ENCODE measurements at places on chromosomes 12 and 14. TPM values are rescaled to one million over a fixed set of nuclear protein-coding genes. Genes with fewer than 3 reads are reported as not detected.

Gene RTL1
- total RNA-seq = not detected

Gene PCED1B
- 4.8 TPM for total RNA-seq

Gene CHURC1
- 58.7 TPM for total RNA-seq

DNA sequence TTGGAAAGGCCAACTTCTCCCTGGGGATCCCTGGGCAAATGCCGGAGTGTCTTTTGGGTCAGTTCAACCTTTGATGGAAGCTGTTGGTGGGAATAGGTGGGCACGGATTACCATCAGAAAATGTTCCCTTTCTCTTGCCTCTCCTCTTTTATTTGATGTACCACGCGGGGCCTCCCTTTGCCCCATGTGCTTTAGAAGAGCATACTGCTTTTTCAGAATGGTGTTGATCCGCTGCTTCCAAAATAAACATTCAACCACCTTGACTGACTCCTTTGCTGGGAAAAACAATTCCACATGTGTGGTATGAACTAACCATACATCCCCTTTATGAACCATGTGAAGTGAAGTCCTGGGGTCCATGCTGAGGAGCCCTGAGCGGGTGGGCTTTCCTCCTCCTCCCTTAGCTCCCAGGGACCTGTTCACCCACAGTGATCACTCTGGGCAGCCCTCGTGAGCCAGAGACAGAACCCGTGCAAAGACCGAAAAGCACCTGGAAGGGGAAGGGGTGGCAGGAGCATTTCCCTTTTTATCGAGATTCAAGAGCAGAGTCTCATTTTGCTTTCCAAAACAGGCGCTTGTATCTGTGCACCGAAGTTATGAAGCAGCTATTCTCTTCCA lies 44.2 kb upstream of the PRMT8 start:
- no peaks in the 10 kb centered on the region for H3K4me1 ChIP-seq
- no peaks in the 10 kb centered on the region for H3K36me3 ChIP-seq
- no peak overlapping the region for H3K27ac ChIP-seq
- H3K27me3 ChIP-seq = peaks cover 10% of the 10 kb centered on the region
- no peak overlapping the region for H3K4me3 ChIP-seq
- no peak for DNase-seq

- DNase-seq = no peak
- no peaks in the 10 kb centered on the region for H3K27me3 ChIP-seq
- no peaks in the 10 kb centered on the region for H3K4me1 ChIP-seq
- H3K27ac ChIP-seq = no peak overlapping the region
Observed at GRCh38 chr12:12983420-12984035, 16.5 kb downstream of the HEBP1 start.

- H3K27me3 ChIP-seq = no peaks in the 10 kb centered on the region
- DNase-seq = no peak
- H3K27ac ChIP-seq = no peak overlapping the region
- no peak overlapping the region for H3K4me3 ChIP-seq
- no peaks in the 10 kb centered on the region for H3K36me3 ChIP-seq
Observed at GRCh38 chr12:72888693-72889092, 616.5 kb downstream of the TRHDE start.

DNA sequence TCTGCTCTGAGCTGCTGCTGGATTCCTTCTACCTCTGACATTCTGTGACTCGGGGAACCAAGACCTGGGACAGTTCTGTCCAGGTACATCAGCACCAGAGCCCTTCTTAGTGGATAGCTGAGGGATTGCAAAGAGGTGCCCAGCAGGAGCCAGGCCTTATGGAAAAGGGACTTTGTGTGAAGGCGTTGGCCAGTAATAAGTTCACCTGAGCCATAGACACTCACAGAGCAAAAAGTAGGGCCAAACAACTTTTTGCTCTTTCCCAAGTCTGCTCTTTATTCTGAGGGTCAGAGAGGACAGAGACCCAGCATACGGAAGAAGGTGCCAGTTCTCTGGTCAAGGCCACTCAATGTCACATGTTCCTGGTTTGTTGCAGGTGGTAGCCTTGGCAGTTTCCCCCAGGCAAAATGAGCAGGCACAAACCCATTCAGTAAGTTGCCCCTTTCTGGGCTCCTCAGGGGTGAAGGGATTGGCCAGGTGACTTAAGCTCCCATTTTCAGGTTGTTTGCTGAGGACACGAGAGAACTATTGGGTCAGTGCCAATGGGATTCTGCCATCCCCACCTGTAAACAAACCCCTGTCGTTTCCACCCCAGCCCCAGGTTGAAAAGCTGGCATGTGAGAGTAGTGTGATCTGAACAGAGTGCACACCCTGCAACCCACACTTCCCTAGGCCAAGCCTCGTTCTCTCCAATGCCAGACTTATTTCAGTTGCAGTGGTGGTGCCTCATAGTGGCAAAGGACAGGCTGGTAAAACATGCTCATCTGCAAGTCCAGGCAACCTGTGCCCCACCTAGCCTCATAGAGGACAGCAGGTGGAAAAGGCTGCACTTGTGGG lies 150.3 kb downstream of the SMOC1 start:
- no peaks in the 10 kb centered on the region for H3K36me3 ChIP-seq
- no peak overlapping the region for H3K4me3 ChIP-seq
- no peak for DNase-seq
- no peak overlapping the region for H3K27ac ChIP-seq
- H3K4me1 ChIP-seq = no peaks in the 10 kb centered on the region

All from left lung (tissue), 14 donors.